Mammary microvascular endothelial cell (primary cell): ENCODE measurements at places on chromosomes 7 and 10. TPM values are rescaled to one million over a fixed set of nuclear protein-coding genes. Genes with fewer than 3 reads are reported as not detected.

CYP3A7 gene
- not detected in 2 replicates for total RNA-seq

DOCK4 gene
- total RNA-seq: 48.5 and 50.3 TPM in 2 replicates

INPP5A gene
- total RNA-seq: 34.9 and 47.3 TPM in 2 replicates

CDC14C gene
- total RNA-seq: not detected in 2 replicates

INHBA gene
- 2.4 and 2.8 TPM in 2 replicates for total RNA-seq

ADAM22 gene
- total RNA-seq: 0.20 and 0.67 TPM in 2 replicates

CDHR3 gene
- total RNA-seq: 0.30 and 1.5 TPM in 2 replicates

CLDN3 gene
- total RNA-seq: 0.98 and 1.2 TPM in 2 replicates

CTTNBP2 gene
- total RNA-seq: 0.27 TPM in 1 of 2 replicates, not detected in the other

IMPDH1 gene
- 110 and 121 TPM in 2 replicates for total RNA-seq
